Activated CD4-positive, CD25-positive, alpha-beta regulatory T cell treated with anti-CD3 and anti-CD28 coated beads, Interleukin-2, amount 50 U/mL, for 72 hours (primary cell): ENCODE measurements at places on chromosomes 2 and 18.

DNA sequence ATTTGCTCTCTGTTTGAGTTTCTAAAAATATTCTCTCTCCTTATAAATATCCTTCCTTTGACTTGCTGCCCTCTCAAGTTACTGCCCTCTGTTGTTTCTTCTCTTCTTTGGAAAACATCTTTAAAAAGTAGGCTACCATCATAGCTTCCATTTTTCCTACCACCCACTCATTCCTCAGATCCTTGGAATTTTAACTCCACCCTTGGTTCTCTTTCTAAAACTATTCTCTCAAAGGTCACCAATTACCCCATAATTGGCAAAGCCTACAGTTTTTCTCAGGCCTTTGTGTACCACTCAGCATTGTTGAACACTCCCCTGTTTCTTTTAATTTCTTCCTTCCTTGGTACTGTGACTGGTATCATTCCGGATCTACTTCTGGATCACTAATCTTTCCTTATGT, 43.0 kb upstream of the ITGAV start:
- no peak for DNase-seq

DNA sequence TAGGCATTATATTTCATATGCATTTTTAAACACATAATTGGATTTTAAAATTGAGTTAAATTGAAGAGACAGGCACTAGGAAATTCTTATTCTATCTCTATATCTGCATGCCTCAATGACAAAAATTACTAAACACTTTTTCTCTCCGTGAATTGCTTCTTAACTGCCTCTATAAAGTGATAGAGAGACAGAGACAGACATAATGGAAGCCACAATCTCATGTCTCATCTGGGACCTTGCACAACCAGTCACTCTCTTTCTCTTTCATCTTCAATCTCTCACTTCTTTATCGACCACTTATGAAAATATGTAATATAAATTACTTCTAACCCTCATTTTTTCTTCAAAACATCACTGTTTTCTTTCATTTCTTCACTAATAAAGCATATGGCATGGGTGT, 238.9 kb upstream of the ZNF804A start:
- no peak for DNase-seq

DNA sequence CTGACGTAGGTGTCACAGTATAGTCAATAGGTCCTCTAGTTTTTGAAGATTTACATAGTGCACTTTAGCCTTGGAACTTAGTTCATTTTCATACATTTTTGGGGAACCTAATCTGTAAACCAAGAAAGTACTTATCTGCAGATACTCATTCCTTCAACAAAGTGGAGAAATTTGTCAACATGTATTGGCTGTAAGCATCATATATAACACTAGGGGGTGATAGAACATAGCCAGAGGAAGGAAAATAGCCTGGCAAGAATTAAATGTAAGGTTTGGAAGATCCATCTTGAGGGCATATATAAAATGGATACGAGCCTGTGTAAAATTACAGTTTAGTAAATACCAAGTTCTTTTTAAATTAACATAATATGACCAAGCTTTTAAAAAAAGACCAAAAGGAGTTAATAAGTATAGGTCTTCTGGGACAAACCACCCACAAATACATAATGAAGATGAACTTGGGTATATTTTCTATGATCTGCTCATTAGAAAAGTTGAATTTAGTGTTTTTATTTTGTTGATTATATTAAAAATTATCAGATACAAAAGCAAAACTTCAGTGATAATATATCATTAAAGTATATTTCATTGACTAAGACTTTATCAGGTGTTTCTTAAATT, 18.2 kb downstream of the RPL37A start:
- no peak for DNase-seq

DNA sequence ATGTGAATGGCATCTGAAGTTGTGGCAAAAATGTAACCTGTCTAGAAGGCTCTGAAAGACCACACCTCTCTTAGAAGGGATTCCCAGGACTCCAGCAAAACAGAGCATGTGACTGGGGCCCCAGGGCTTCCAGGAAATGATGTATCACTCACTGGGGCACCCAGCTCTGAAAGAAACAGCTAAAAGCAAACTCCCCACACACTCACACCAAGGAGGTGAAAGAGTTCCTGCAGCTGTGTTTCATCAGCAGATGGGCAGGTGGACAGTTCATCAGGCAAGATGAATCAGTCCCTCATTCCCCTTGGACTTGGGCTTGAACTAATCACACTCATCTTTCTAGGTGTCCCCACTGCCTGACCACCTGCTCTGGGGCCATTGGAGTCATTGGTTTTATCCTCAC, 76.2 kb downstream of the CCBE1 start:
- DNase-seq = no peak

GRCh38 chr18:68714366-68714711, 569 bp downstream of the TMX3 start:
- no peak for DNase-seq

DNA sequence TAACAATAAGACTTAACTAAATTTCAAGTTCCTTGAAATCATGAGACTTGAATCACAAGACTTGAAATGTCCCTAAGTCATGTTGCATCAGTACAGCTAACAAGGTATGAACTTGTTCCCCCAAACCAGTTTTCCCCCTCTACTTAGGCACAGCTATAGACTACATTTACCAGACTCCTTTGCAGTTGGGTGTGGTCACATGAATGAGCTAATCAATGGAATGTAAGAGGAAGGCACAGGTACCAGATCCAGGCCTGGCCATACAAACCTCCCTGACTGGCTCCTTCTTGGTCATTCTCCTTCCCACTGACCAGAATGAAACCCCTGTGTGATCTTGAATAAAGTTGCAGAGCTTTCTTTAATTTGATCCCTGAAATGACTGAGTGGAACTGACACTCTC, 77.8 kb downstream of the DNER start:
- no peak for DNase-seq

GRCh38 chr2:64453770-64454385, at the start of gene LGALSL:
Gene LGALSL (plus strand): TSS chr2:64454162. CDS start chr2:64454546, 384 bp downstream.
- DNase-seq = peak; percentile 51

GRCh38 chr2:218039171-218039570, 29.9 kb upstream of the RUFY4 start:
- no peak for DNase-seq

DNA sequence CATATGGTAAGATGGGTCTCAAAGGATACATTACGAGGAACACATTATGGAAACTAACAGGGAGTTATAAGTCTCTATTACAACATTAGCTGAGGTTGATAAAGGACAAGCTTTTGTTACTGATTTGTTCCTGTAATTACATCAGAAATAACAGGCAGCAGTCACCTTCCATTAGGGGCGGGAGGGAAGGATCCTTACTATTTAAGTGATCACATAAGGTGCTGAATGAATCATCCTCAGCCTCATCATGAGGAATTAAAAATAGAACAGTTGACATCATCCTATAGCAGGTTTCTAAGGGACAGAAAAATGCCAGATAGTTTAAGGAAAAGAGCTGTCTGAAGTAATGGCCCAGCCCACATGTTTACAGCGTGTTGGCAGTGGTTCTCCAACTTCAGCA, 86.9 kb upstream of the MGAT5 start:
- no peak for DNase-seq

DNA sequence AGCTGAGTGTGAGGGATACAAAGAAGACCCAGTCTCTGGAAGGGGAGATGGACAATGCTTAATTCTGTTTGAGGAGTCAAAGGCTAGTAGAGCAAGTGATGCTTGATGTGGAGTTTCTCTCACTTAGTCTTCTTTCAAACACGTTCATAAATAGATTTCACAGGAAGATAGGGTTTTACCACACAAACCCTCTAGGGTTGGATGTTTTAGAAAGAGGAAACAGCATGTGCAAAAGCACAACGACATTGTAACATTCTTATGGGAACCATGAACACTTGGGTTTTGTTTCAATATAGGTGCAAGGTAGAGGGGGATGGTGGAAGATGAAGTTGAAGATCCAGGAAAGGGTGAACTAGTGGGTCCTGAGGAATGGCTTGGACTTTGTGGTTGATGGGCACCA, 10.8 kb upstream of the EFEMP1 start:
- no peak for DNase-seq
